ENCODE measurements at places on chromosomes 1 and 21. TPM values are rescaled to one million over a fixed set of nuclear protein-coding genes. Genes with fewer than 3 reads are reported as not detected.

DNA sequence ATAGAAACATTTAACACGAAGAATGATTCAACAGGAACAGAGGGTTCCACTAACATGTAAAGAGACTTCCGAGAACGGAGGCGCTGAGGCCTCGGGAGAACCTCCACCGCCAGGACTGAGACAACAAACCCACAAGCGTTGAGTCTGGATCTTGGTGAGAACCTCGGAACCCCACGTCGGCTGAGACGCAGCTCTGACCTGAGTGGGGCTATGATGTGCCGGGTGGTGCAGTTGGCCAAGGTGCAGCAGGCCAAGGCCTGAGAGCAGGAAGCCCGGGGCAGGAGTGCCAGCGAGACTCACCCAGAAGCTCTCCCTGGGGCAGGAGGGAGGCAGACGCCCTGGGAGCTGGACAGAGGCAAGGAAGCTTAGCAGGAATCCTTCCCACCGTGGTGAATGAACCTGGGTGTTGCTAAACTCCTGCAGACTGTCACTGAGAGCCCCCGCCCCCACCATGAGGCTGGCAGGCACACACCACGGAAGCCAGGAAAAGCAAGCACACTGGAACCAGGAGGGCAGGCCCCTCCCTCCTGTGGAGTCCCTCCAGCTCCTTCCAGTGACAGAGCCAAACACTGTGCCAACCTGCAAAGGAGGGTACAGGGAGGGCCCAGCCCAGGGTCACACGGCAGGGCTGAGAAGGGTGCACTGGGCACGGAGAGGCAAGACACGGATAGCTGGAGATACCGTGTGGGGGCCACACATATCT is 34.8 kb downstream of the WDR4 start:
- no peak overlapping the region for H3K4me3 ChIP-seq
- peak overlapping the region; percentile 29 for H3K27ac ChIP-seq
- H3K27me3 ChIP-seq, result no peaks in the 10 kb centered on the region

DNA sequence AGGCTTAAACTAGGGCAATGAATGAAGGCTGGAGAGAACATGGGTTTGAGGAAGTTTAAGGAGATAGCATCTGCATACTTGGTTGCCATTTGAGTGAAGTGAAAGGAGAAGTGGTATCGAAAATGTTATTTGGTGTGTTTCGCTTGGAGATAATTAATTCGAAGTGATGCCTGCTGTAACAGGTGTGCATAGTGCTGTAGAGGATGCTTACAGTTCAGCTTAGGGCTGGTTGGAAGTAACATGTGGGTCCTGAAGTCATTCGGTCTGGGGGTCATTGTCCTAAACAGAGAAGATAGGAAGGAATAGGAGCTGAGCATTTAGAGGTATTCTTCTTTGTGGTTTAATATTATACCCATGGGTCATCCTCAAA is 301 bp upstream of the NUDT17 start:
- H3K27ac ChIP-seq, result no peak overlapping the region
- no peak for DNase-seq
- peak overlapping the region; percentile 64 for H3K4me3 ChIP-seq
- H3K27me3 ChIP-seq, result no peaks in the 10 kb centered on the region
- H3K4me1 ChIP-seq, result peaks cover 15% of the 10 kb centered on the region
- H3K36me3 ChIP-seq, result peaks cover 58% of the 10 kb centered on the region

DNA sequence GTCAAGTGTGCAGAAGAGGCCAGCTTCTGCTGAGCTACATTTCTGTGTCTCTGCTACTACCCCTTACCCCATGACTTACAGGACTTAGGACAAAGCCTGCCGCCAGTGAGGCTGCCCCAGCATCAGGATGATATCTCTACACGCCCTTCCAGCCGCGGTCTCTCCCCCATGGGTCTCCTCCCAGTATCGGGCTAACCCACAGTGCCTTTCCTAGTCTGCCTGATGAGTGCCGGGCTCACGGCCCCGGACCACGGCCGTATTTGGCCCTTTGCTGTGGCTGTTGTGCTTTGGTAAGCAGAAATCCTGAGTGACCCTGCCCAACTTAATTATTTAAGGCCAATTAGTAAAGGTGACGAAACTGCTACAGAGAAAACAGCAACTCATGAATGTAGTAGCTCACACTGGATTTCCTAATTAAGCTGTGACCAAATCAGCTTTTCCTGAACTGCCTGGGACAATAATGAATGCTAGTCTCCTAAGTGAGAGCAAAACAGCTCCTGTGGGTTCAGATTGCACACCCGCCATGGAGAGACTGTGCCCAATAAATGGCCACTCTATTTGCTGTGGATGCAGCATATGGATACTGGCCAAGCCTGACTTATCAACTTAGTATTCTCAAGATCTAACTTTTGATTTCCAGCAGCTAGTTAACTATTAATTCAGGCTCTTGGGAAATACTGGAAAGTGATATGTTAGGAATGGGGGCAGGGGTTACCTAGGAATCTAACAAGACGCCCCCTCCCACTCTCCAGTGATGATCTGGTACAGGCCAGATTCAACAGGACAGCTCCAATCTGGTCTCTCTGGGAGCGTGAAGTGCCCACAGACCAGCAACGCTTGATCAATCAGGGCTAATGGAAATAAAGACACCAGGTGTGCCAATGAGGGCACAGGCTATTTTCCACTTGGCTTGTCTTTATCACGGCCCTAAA is 123.3 kb upstream of the IFFO2 start:
- H3K4me1 ChIP-seq, result peaks cover 29% of the 10 kb centered on the region
- H3K36me3 ChIP-seq, result peaks cover 96% of the 10 kb centered on the region
- H3K27me3 ChIP-seq, result no peaks in the 10 kb centered on the region
- H3K27ac ChIP-seq, result no peak overlapping the region
- DNase-seq, result no peak
- H3K4me3 ChIP-seq, result no peak overlapping the region

DNA sequence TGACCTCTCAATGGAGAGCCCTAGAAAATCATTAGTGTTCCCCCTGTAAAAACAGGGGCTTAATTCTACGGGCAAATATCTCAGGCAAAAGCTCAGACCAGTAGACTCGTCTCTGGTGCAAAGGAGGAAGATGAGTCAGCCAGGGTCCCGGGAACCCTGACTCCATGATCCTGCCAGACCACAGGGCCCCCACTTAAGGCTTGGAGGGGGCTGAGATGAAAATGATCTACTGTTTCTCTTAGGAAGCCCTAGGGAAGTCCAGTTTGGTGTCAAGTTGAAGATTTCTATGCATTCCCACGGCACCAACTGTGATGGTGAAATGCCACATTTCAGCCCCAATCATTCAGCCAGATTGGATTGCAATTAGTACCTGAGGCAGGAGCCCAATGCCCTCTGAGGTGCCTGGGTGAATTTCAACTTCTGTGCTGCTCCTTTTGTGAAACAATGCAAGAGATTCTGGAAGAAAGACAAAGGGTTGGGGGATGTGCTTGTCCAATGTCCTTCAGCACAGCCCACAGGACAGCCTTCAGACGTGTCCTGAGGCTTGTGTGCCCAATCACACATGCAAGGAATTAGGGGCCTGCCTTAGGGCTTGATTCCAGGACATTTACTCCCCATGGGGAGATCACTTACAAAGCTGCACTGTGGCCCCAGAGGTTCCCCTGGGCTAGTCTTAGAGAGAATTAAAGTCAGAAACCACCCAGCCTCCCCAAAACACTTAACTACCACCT is 18.1 kb downstream of the NAV1 start:
- no peak overlapping the region for H3K4me3 ChIP-seq
- no peaks in the 10 kb centered on the region for H3K27me3 ChIP-seq
- no peaks in the 10 kb centered on the region for H3K36me3 ChIP-seq
- peaks cover 97% of the 10 kb centered on the region for H3K4me1 ChIP-seq

The TLCD4 gene
- total RNA-seq, result 66.9 TPM

The CCDC27 gene
- not detected for total RNA-seq

DNA sequence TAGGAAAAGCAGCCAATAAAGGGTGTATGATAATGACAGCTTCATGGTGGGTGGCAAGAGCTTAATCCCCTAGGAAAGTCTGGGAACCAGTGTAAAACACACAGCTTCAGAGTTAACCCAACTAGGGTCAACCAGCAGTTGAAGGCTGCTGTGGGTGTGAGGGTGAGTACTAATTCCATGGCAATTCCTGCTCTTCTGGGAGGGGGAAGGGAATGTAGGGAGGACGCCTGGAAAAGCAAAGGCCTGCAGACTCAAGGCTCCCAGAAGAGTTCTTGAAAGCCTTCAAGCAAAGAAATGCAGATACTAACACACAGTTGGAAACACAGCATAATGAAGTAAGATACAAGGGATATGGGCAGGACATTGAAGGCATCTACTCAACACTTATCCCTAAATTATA is 28.1 kb downstream of the TTLL7 start:
- no peak for DNase-seq
- H3K27me3 ChIP-seq, result no peaks in the 10 kb centered on the region
- peaks cover 12% of the 10 kb centered on the region for H3K4me1 ChIP-seq
- no peak overlapping the region for H3K27ac ChIP-seq

The ERMAP gene
- total RNA-seq, result 4.6 TPM

- H3K27ac ChIP-seq, result no peak overlapping the region
- H3K4me3 ChIP-seq, result no peak overlapping the region
- H3K4me1 ChIP-seq, result peaks cover 3% of the 10 kb centered on the region
- no peaks in the 10 kb centered on the region for H3K27me3 ChIP-seq
- DNase-seq, result peak; percentile 85
- H3K36me3 ChIP-seq, result no peaks in the 10 kb centered on the region
Observed at GRCh38 chr1:202034683-202035462, 24.5 kb downstream of the ELF3 start.

The TMEM53 gene
- total RNA-seq, result 12.5 TPM

- no peak for DNase-seq
- no peaks in the 10 kb centered on the region for H3K27me3 ChIP-seq
- no peaks in the 10 kb centered on the region for H3K36me3 ChIP-seq
- H3K27ac ChIP-seq, result no peak overlapping the region
- H3K4me3 ChIP-seq, result no peak overlapping the region
Observed at GRCh38 chr1:110477445-110477957, 26.6 kb downstream of the PROK1 start.

The PLA2G2E gene
- total RNA-seq, result not detected

DNA sequence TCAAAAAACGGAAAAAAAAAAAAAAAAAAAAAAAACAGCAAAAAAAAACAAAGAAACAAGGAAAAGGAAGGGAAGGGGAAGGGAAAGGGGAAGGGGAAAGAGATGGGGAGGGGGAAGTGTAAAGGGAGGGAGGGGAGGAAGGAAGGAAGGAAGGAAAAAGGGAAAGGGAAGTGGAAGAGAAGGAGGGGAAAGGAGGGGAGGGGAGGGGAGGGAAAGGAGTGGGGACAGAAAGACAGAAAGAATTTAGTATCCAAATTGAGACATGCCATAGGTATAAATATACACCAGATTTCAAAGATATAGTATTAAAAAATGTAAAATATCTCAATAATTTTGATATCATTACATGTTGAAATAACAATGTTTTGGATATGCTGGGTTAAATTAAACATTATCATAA is 25.8 kb downstream of the ARID4B start:
- no peaks in the 10 kb centered on the region for H3K36me3 ChIP-seq
- no peaks in the 10 kb centered on the region for H3K27me3 ChIP-seq
- no peak overlapping the region for H3K4me3 ChIP-seq
- H3K4me1 ChIP-seq, result peaks cover 31% of the 10 kb centered on the region
- H3K27ac ChIP-seq, result no peak overlapping the region
- DNase-seq, result no peak
